M059J (cell line): ENCODE measurements at places on chromosomes 3 and 15.

DNA sequence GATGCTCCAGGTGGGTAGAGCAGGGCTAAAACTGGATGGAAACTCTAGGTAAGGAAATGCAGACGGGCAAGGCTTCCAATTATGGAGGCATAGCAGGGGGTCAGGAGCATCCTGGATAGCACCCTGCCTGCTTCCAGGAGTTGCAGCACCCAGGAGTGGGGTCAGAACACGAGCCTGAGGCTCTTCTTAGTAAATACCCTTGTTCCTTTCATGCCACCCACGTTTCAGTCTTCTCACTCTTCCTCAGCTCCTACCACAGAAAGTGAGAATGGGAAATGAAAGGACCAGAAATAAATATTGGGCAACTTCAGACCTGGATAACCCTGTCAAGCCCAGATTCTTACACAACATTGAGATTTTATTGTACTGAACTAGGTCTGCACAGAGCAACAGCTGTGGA, 16.4 kb downstream of the CCR1 start:
- no peak for DNase-seq

DNA sequence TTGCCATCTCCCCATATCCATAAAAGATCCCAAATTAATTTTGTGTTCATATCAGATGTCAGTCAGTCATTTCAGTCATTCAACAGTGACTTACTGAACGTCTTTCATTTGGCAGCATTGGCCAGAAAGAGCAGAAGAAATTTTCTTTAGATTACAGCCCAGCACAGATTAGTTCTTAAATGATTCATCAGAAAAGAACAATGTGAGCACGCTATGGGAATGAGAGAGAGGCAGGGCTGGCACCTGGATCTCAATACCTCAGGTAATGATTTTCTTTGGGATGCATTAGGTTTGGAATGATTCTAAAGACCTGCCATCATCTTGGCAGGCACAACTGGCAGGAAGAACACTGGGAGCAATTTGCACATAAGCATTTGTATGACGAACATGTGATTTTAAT, 41.6 kb downstream of the FBN1 start:
- no peak for DNase-seq

GRCh38 chr3:187624588-187624987, 45.6 kb downstream of the SST start:
- peak; percentile 32 for DNase-seq

- no peak for DNase-seq
These were observed 8.6 kb downstream of the NT5DC2 start for GRCh38 chr3:52524752-52525679.

- DNase-seq = no peak
These were observed at the start of gene PAQR5 for GRCh38 chr15:69298697-69299441. PAQR5 (plus strand) TSS chr15:69298912; CDS start chr15:69360081, 61,169 bp downstream.

DNA sequence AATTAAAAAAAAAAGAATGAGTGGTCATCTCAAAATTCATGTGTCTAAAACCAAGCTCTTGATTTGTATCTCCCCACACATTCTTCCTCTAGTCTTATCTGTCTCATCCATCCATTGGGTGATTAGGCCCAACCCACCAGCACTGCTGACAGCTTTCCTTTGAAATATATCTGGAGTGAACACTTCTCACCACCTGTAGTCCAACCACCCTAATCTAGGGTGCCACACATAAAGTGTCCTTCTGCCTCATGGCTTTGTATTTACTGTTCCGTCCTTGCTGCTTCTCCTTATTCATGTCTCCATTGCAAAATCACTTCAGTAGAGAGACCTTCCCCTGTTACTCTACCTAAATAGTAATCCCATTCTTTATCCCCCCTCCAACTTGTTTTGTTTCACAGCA, 82.4 kb upstream of the PTX3 start:
- DNase-seq = no peak

DNA sequence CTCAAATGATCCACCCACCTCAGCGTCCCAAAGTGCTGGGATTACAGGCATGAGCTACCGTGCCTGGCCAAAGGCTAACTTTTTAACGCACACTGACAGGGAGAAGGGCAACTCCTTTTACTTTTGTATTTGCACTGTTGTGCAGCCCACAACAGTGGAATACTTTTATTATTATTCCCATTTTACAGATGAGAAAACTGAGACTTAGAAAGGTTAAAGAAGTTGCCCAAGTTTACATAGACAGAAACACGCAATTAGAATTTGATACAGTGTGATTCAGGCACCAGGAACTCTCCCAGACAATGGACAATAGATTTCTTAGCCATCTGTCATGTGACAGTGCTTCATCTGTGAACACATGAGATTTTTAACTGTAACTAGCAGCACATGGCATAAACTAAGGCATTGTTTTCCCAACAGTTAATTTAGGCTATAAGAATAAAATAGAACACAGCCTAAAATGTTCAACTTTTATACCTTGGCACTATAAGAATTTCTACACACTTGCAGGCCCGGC, 18.8 kb downstream of the STAG1 start:
- peak; percentile 39 for DNase-seq

DNA sequence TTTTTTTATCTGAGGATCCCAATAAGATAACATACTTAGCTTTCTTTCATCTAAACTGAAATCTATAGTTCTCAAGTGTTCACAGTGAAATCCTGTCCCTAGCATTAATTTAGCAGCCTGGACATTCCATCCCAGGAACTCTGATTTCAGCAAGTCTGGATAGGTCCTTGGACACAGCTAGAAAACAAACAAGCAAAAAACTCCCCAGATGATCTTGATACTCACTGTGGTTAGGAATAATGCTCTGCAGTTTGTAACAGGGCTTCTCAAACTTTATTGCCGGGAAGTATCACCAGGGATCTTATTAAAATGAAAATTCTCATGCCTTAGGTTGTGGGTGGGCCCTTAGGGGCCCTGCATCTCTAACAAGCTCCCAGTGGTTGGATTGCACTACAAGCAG, 24.3 kb downstream of the THBS1 start:
- no peak for DNase-seq

DNA sequence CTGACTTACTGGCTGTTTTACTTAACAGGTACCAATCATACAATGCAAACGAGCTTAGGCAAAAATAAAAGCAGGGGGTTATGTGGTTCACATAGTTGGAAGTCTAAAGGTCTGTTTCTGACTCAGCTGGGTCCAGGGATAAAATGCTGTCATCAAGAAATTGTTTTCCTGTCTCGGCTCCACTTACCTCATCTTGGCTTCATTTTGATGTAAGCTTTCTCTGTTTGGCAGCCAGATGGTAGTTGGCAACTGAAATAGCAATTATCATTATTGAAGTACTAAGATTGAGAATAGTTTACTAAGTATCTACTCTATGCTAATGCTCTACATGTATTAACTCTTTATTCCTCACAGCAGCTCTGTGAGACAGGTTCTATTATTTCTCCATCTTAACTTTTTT, 36.8 kb upstream of the CNTN3 start:
- DNase-seq = no peak

- no peak for DNase-seq
These were observed 117.5 kb upstream of the NR2F2 start for GRCh38 chr15:96213045-96213444.

GRCh38 chr3:41075975-41076374, 123.3 kb upstream of the CTNNB1 start:
- no peak for DNase-seq

DNA sequence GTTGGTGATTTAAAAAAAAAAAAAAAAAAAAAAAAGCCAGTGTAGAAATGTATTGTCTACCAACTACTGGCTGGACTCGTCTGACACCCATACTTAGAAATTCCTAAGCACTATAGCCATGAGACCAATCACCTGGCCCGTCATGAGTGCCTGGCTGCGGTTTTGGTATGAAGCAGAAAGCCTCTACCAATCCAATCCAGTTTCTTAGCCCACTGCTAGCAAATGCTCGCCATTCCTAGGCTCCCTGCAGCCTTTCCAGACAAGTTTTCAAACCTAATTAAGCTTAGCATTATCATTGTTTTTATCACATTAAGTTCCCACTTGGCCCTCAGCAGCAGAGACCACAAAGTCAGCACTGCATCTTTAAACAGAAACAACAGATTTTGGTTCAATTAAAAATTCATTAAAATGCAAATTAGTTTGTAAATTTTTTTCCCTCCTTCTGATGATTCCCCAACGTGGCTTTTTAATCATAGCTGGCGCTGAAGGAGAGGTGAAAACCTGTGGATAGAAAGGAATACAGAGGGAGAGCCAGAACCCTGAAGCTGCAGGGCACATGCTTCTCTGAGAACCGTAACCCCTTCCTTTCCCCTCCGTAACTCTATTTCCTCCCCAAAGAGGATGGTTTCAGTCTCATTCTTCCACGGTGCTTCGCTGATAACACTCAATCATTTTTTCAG, 32.2 kb upstream of the ST8SIA2 start:
- no peak for DNase-seq

DNA sequence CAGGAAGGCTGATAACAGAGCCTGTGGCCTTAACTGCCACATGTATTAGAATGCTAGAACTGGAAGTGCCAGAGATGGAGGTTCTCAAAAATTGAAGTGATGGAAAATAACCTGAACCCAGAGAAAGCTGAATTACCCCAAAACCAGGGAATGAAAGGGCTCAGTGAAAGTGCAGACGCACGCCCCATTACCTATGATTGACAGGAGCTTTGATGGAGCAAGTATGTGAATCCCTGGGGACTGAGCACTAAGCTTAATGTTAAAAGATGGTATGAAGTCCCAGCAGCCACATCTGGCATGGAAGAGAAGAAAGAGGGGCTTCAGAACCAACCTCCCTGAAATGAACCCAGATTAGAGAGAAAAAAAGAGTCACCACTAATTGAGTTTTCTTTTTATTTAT, 118.4 kb upstream of the FHIT start:
- DNase-seq = no peak

DNA sequence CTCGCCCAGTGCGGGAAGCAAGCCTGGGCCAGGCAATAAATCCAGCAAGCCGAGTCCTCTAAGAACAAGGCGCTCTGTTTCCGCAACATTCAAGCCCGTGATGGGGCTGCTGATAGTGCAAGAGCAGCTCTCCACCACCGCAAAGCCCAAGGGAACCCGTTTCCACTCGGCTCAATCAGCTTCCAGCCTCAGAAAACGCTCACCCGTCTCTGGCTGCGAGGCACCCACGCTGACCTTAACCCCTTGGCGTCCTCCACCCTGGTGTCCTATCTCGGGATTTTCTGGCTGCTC, 17.8 kb downstream of the SPATA12 start:
- peak; percentile 60 for DNase-seq

DNA sequence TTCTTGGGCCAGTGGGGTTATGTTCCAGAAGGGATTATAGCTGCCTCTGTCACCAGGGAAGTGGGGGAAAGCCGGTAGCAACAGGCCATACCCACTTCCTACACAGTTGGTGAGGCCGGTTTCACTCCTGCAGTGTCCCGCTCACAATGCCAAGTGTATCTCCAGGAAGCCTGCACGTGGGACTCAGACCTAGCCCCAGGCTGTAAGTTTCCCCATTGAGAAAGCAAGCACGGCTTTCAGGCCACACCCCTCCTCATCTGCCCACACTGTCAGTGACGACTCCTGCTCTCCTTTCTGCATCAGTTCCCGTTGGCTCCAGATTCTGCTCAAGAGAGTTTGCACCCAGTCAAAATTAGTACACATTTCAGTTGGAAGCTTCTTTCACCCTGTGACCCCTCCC, 51.6 kb upstream of the CPOX start:
- peak; percentile 56 for DNase-seq

- DNase-seq = no peak
These were observed 87.1 kb downstream of the WNT7A start for GRCh38 chr3:13792512-13793371.

GRCh38 chr3:105448338-105448982, 81.8 kb downstream of the ALCAM start:
- DNase-seq = no peak

- peak; percentile 92 for DNase-seq
These were observed 227.7 kb downstream of the ADAMTS17 start for GRCh38 chr15:100114100-100114499.

DNA sequence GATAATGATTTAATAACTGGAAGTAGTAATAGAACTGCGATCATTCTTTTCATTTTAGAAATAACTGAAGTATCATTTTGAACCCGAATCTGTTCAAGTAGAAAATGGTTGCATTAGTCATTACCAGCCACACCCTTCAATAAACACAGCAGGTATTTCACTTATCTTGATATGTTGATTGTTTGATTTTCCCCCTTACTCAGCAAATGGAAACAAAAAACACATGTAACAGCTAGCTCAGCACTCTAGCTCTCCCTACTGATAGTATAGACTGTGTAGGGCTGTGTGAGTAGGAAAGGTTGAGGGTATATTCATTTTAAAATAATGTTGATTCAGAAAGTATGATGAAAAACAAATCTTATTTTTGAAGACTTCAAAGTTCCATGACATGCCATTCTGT, 1.1 kb upstream of the GPR149 start:
- no peak for DNase-seq

DNA sequence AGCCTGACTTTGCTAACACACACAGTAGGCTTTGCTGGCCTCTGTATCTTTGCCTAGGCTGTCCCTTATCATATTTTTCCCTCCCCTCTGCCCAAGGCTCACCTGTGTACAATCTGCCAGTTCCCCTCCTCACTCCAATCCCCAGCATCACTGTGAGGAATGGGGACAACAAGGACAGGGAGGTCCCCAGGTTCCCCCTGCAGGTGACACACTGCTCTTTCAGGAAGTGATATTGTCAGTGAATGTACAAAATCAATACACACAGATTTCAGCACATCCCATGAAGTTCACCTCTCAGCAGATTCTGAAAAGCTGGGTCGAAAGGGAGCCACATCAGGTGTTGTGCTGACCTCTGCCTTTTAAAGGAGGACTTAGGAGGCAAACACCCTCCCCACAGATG, 177.5 kb downstream of the RAB11A start:
- DNase-seq = no peak

DNA sequence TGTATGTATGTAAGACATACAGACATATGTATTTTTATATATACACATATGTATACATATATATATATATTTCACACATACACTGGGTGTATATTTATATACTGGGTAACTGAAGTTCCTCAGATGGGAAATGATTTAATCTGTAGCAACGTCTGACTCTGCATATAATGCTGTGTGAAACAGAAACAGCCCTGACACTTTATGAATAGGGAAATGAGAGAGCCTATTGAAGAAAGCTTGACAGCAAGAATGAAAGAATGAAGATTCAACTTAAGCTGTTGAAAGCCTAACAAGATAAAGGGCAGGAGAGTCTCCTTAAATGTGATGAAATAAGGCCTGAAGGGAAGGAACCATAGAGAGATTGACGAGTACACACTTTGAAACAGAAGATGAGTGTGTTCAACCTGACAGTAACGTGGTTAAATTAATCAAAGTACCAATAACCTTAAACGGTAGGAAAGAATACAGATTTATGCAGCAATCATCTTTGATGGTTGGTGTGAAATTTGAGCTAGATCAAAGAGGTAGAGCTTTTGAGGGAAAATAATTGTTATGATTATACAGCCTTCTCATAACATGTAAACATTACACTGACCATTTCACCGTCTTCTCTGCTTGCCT, 169.9 kb downstream of the MECOM start:
- DNase-seq = no peak

DNA sequence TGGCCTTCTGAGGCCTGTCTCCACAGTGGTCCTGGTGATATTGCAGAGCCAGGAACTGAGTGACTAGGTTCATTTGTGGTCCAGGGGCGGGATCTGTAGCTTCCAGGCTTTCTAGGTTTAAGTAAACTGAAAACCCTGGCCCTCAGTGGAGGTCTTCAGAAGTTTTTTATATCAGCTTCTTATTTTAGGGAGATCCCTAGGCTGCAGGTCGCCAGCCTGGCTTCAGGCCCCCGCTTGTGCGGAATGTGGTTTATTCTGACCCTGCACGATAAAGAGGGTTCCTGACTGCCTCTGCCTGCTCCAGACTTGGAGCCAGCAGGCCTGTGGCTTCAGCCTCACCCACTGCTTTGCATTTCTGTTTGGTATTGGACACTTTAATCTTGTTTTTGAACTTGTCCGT, 133.9 kb upstream of the PLXNA1 start:
- no peak for DNase-seq
